ENCODE measurements at places on chromosomes 11 and 22. TPM values are rescaled to one million over a fixed set of nuclear protein-coding genes. Genes with fewer than 3 reads are reported as not detected.

Gene NXPE2
- polyA plus RNA-seq, result 0.07 TPM

Gene NAV2
- polyA plus RNA-seq, result 4.4 TPM

Gene CDON
- polyA plus RNA-seq, result 4.4 TPM

Gene GAS2
- 1.9 TPM for polyA plus RNA-seq

Gene SOX6
- 3.3 TPM for polyA plus RNA-seq

Gene SHISAL1
- 1.3 TPM for polyA plus RNA-seq

Gene TSSK2
- polyA plus RNA-seq, result 0.09 TPM

Gene CCDC83
- not detected for polyA plus RNA-seq

- DNase-seq, result no peak
Measured at GRCh38 chr22:31960767-31961166, 16.4 kb downstream of the YWHAH start.

DNA sequence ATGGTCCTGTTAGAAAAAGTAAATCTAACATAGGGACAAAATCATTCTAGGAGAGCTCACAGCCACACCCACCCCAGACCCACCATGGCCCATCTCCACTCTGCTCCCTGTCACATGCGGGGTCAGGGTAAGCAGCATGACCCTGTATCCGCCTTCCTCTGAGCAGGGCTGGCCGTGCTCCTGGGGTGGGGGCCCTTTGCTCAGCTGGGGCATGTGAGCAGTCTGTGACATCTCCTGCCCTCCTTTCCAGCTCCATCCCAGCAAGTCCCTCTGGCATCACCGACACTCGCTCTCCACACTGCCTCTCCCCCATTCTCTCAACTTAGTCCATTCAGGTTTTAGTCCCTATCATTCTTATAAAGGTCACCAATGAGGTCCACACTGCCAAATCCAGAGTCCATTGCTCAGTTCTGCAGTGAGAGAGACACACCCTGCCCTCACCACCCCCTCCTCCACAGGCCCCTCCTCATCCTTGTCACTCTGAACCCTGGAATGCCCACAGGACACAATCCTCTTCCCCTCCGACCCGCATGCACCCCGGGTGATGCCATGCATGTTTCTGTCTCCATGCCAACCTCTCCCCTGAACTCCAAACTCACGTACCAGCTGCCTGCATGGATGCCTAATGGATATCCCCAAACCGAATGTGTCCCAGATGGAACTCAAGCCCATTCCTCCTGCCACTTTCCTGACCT is 65.1 kb upstream of the PITPNB start:
- DNase-seq, result no peak

GRCh38 chr11:19574916-19575315 is 137.7 kb upstream of the NAV2 start:
- DNase-seq, result no peak

- DNase-seq, result peak; percentile 76
Measured at GRCh38 chr11:111978028-111978771, 41.1 kb downstream of the DIXDC1 start.

GRCh38 chr11:17791144-17791543 is 56.6 kb downstream of the KCNC1 start:
- no peak for DNase-seq

GRCh38 chr11:60960405-60960804 is 8.4 kb upstream of the SLC15A3 start:
- no peak for DNase-seq

GRCh38 chr22:46280999-46281623 is 13.3 kb downstream of the TTC38 start:
- no peak for DNase-seq

GRCh38 chr11:95999711-96000406 is 76.0 kb upstream of the MTMR2 start:
- no peak for DNase-seq

GRCh38 chr22:36409911-36410756 is 22.4 kb upstream of the MYH9 start:
- peak; percentile 90 for DNase-seq

DNA sequence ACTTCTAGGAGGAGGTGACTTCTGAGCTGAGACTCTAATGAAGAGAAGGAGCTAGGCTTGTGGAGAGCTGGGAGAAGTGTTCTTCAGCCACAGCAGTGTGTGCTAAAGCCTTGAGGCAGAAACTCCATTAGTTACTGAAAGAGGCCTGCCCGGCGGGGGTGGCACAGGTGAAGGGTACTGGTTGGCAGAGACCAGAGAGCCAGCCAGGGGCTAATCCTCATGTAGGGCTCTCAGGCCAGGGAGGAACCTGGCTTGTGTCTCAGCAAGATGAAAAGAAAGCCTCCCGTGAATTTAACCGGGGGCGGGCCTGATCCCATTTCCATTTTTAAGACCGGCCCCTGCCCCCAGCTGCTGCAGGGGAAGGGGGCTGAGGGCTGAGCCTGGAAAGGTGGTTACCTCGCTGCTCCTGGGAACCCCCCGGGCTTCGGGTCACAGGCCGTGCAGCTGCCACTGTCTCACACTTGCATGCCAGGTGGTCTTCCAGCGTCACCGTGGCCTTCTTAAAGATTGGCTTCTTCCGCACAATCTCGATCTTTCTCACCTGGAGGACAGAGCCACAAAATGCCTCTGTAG is 15.0 kb downstream of the PDGFB start:
- no peak for DNase-seq

DNA sequence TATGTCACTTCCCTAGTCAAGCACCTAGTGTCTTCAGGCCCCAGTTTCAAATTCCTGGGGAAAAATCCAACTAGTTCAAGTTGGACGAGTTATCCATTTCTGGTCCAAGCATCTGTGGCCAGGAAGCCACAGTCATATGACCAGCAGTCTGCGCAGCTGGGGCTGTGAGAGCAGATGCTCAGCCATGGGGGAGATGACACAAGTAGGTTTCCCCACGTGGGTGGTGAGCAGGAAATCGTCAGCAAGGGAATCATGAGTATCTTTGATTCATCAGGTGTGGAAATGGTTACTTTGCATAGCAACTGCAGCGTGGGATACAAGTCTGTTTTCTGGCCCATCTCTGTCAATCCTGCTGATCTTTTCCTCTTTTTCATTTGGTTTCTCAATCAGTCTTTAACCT is 185.3 kb downstream of the C11orf91 start:
- DNase-seq, result no peak

DNA sequence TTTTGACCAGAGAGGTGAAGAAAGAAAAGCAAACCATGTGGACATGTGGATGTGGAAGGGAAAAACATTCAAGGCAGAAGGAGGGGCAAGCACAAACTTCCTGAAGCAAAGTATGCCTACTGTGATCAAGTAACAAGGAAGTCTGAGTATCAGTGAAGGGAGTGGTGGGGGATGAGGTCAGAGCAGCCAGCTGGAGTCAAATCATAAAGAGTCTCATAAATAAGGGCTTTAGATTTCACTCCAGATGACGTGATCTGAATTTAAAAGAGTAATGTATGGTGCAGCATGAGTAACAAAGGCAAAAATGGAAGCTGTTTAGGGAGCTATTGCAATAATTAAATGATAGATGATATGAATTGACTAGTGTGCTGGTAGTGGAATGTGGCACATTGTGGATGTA is 665.4 kb upstream of the CCDC90B start:
- no peak for DNase-seq

GRCh38 chr11:114066046-114066648 is 6.6 kb downstream of the ZBTB16 start:
- no peak for DNase-seq

DNA sequence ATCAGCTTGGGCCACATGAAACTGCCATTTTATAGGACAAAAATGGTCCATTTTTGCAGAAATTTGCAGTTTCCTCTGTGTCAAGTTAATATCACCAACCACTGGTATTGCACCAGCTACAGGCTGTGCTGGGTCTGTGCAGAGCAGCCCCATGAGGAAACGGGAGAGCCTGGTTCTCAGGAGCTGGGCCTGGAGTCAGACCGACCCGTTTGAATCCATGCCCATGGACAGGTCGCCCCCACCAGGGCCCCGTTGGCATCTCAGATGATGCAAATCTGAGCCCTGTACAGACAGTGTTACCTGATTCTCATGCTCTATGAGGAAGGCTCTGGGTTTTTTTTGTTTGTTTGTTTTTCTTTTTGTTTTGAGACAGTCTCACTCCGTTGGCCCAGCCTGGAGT is 9.8 kb upstream of the SEC14L6 start:
- no peak for DNase-seq

DNA sequence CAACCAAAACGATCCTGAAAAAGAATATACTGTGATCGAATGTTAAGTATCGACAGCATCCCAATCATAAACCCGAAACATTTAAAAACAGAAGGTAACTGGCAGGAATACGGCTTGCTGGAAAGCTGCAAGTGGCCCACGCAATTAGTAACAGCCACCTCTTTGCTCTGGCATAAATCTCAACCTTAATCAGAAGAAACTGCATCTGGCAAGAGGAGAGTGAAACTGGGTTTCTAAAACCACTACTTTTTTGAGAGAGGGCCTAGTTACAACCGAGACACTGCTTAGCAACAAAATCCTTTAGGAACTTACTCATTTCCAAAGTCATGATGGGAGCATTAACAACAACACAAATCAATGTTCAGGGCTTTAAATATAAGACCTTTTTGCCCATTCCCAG is 7.9 kb downstream of the NCAPD3 start:
- DNase-seq, result no peak

DNA sequence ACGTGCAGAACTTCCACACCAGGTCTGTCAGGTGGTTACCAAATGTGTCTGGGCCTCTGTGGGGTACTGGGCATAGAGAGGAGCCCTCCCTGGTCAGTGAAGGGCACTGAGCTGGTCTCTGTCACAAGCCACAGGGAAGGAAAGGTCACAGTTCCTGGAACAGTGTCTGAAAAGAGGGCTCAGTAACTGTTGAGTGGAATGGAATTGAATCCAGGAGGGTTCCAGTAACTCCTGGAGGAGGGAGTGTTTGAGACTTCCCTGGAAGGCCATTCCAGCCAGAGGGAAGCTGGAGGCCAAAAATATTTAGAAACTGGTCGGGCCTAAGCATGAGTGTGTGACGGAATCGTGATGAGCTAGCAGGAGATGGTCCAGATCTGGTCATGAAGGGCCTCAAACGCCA is 7.9 kb downstream of the ACTN3 start:
- no peak for DNase-seq

DNA sequence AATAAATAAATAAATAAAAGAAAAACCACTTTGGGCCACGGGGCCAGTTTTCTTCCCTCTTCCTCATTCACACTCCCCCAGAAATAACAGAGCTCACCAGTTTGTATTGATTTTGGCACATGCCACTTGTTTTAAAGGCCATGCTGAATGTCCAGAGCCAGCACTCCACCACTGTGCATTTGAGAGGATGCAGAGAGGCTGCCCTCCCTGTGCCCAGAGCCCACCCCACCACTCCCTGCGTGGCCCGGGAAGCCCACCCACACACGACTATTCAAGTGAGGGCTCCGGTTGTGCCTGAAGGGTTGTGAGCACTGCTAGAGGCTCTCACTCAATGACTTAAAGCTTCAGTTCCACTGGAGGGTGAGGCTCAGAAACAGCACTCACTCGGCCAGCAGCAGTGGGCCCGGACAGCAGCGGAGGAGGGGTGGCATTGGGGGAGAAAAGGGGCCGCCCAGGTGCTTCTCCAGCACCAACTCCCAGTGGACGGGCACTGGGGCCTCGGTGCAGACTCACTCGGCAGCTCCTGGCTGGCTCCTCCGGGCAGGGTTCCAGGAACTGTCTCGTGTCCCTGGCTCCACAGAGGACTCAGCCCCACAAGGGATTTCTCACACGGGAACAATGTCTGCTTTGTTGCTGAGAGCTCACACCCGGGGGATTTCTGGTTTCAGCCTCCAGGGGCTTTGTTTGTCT is 112.7 kb downstream of the SHANK2 start:
- DNase-seq, result peak; percentile 81

GRCh38 chr11:14446701-14447169 is 52.9 kb downstream of the COPB1 start:
- no peak for DNase-seq

DNA sequence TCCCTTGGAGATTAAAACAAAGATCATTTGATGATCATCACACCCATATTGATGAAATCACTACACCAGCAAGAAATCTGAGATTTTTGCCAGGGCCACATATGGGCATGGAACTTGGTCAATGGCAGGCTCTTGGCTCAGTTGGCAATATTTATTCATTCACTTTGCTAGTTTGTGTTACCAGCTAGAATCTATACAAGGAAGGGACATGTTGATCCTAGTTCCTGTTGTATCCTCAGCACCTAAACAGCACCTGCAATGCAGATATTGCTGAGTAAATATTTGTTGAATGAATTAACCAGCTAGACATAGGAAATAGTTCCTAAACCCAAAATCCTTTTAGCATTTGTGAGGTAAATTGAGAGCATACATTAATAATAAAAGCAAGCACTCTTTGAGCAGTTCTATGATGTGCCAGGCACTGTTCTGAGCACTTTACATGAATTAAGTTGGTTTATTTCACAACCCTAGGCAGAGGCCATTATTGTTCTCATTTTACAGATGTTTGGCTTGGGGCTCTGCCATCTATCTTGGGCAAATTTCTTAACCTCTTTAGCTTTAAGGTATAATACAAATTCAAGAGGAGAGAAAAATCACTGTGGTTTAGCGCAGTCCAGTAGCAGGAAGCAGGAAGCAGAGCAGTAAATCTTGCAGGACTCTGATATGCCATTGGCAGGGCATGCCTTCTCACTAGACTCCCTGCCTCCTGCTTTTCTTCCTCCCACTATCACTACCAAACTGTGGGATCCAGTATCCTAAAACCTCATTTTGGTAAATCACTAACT is 1.6 kb downstream of the TRIM68 start:
- no peak for DNase-seq

- DNase-seq, result no peak
Measured at GRCh38 chr11:65355013-65355775, 643 bp downstream of the TIGD3 start.

- no peak for DNase-seq
Measured at GRCh38 chr22:37547251-37547741, 13.0 kb upstream of the CDC42EP1 start.

GRCh38 chr22:45425101-45425500 is 11.6 kb downstream of the RIBC2 start:
- DNase-seq, result no peak

DNA sequence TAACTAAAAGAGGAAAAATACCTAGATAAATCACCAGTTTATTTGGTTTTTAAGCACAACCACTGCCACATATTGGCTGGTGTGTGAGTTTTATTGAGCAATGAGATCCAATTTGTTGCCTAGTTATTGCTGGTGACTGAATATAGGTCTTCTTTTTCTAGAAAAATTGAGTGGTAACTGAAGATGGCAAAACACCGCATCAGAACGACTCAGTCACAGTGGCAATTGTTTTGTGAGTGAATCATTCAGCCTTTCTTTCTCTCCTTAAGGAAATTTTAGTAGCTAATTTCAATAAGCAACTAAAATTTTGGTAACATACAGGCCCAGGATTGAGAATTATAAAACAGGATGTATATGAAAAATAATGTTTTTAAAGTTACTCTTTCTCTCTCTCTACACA is 533.0 kb downstream of the KCNA4 start:
- DNase-seq, result no peak

Data from right cardiac atrium (tissue), 5 donors.